ENCODE measurements at places on chromosomes 6 and 20. TPM values are rescaled to one million over a fixed set of nuclear protein-coding genes. Genes with fewer than 3 reads are reported as not detected.

Gene ARHGAP40
- not detected for polyA plus RNA-seq

Gene BPIFB4
- polyA plus RNA-seq = not detected

Gene OOEP
- polyA plus RNA-seq = not detected

Gene PRL
- polyA plus RNA-seq = 23.8 TPM

Gene LTB
- 24.0 TPM for polyA plus RNA-seq

Gene TFAP2C
- not detected for polyA plus RNA-seq
